Upper lobe of left lung (tissue), 6 donors: ENCODE measurements at places on chromosomes 13 and 19.

DNA sequence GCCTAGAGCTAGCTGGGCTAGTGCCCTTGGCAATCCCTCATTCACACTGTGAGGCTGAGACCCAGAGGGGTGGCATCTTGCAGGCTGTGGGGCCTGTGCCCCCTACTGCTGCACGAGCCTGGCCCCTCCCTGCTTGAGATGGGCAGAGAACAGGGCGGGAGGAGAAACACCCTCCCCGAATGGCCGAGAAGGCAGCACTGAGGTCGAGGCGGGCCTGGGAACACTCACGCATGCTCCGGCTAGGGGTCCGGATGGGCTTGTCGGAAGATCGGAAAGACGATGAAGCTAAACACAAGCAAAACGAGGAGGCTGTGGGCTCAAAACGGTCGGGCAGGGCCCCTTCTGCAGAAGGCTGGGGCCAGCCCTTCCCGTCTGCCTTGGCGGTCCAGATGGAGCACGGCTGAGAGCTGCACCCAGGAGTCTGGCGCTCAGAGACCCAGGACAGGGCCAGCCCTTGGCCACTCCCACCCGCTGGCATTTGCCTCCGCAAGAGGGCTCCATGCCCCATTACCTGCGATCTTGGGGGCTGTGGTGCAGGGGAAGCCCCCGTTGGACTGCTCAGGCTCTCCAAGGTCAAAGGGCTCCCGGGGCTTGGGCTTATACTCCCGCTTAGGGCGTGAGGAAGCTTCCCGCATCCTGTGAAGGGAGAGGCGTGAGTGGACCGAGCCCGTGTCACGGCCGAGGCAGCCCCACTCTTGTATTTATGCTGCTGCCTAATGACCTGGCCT lies 18.9 kb downstream of the MPND start:
- DNase-seq: peak; percentile 66

- no peak for DNase-seq
Observed at GRCh38 chr13:66353664-66354063, 876.5 kb downstream of the PCDH9 start.

- no peak for DNase-seq
Observed at GRCh38 chr19:1780272-1780958, 27.1 kb downstream of the ONECUT3 start.

GRCh38 chr19:32202244-32202643 lies 143.2 kb upstream of the ZNF507 start:
- DNase-seq: no peak

DNA sequence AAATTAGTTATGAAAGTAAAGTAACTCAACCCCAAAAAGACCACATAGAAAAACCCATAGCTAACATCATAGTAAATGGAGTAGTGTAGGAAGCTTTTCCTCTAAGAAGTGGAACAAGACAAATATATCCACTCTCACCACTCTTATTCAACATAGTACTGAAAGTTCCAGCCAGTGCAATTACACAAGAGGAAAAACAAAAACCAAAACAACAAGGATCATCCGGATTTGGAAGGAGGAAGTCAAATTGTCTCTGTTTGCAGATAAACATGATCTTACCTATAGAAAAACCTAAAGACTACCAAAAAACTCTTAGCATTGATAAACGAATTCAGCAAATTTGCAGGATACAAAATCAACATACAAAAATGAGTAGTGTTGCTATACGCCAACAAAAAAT lies 8.5 kb upstream of the SIGLEC8 start:
- no peak for DNase-seq

DNA sequence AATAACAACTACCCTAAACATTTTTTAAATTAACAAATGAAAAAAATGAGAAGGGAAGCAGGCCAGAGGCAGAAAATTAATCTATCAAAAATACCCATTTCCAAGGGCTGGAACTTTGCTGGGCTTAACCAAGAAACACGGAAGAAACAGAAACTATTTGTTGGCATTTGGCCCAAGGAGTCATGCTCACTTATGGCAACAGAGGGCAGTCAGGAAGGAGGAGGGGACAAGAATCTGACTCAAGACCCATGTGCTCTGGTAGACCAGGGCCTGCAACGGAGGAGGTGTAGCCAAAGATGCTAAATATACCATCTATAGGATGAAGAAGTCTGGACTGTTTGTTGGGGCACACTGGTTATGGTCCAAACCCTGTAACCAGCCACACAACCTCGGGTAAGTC lies 496.7 kb downstream of the COG6 start:
- no peak for DNase-seq

DNA sequence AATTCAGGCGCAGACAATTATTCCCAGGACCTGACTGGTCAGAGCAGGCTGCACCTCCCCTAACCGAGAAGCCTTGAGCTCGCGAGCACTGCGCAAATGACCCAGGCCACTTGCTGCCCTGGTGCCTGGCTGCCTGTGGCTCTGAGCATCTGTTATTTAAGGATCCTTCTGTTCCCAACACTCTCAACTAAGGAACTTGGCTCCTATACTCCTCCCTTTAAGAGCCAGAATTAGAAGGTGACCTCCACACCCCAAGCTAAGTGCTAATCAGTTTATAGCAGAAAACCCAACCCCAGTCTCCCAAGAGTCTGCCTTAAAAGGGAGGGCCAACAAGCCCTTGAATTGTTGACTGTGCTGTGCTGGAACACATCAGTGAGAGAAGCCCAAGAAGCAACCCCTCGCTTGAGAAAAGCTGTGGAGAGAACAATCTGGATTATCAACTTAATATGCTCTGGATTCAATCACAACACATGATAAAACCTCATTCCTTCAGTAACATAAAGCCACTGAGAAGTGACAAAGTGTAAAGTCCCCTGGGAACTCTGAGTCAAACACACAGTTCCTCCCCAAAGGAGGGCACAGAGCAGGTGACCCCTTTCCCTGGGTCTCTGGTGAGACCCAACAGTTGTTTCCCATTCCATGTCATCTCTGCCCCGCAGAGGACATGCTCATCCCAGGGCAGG lies 14.6 kb downstream of the AKAP8L start:
- DNase-seq: peak; percentile 24

GRCh38 chr13:30585748-30586262 lies 31.9 kb upstream of the USPL1 start:
- no peak for DNase-seq

- DNase-seq: peak; percentile 61
Observed at GRCh38 chr19:5050905-5051304, 82.0 kb downstream of the KDM4B start.
